Chondrocyte (in vitro differentiated cells): ENCODE measurements at places on chromosomes 13 and 19. TPM values are rescaled to one million over a fixed set of nuclear protein-coding genes. Genes with fewer than 3 reads are reported as not detected.

- H3K4me1 ChIP-seq, result peaks cover 15% of the 10 kb centered on the region
- peak overlapping the region; percentile 88 for H3K4me3 ChIP-seq
- no peaks in the 10 kb centered on the region for H3K36me3 ChIP-seq
- H3K27ac ChIP-seq, result peak overlapping the region; percentile 69
- no peak for DNase-seq
Observed at GRCh38 chr19:17420475-17420924, 653 bp downstream of the MVB12A start.

- H3K4me3 ChIP-seq, result no peak overlapping the region
- H3K4me1 ChIP-seq, result peaks cover 14% of the 10 kb centered on the region
- H3K27me3 ChIP-seq, result no peaks in the 10 kb centered on the region
Observed at GRCh38 chr13:52001120-52001731, 10.0 kb downstream of the ATP7B start.

GRCh38 chr19:15251749-15252397 lies 19.6 kb upstream of the EPHX3 start:
- H3K36me3 ChIP-seq, result peaks cover 23% of the 10 kb centered on the region
- no peak for DNase-seq
- peaks cover 73% of the 10 kb centered on the region for H3K4me1 ChIP-seq
- H3K27ac ChIP-seq, result peak overlapping the region; percentile 100
- H3K27me3 ChIP-seq, result no peaks in the 10 kb centered on the region

DNA sequence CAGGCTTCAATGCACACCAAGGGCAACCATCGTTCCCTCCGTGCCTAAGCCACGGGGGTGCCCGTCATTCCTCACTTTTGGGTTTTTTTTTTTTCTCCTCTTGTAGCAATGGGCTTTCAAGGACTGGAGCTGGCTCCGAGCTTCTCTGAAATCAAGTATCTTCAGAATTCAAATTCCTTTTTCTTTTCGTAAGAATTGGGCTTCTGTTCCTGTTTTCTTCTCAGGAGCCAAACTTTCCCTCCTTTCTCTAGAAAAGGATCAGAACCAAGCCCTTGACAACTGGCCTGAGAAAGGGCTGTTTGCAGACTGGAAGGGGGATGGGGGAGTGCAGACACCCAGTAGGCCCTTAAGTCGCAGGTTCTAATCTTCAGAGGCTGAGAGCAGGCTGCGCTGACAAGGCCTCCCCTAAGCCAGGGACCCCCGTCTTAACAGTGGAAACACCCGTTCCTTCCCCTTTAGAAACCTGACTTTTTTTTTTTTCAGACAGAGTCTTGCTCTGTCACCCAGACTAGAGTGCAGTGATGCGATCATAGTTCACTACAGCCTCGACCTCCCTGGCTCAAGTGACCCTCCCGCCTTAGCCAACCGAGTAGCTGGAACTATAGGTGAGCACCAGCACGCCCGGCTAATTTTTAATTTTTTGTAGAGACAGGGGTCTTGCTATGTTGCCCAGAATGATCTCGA lies 51.6 kb downstream of the RFX2 start:
- peak; percentile 33 for DNase-seq
- H3K4me3 ChIP-seq, result no peak overlapping the region
- peaks cover 51% of the 10 kb centered on the region for H3K4me1 ChIP-seq
- no peaks in the 10 kb centered on the region for H3K36me3 ChIP-seq
- no peaks in the 10 kb centered on the region for H3K27me3 ChIP-seq

GRCh38 chr19:30856376-30856775 lies 484.2 kb downstream of the ZNF536 start:
- no peaks in the 10 kb centered on the region for H3K27me3 ChIP-seq
- no peak for DNase-seq
- no peaks in the 10 kb centered on the region for H3K4me1 ChIP-seq
- H3K36me3 ChIP-seq, result no peaks in the 10 kb centered on the region

Gene PABPC3
- total RNA-seq, result 0.12 to 0.22 TPM (median 0.18 TPM) in 3 replicates

Gene NFIX
- 95.4 to 117 TPM (median 98.9 TPM) in 3 replicates for total RNA-seq

Gene CLC
- not detected in 3 replicates for total RNA-seq

- H3K36me3 ChIP-seq, result peaks cover 3% of the 10 kb centered on the region
- peak overlapping the region; percentile 49 for H3K4me3 ChIP-seq
- H3K27ac ChIP-seq, result peak overlapping the region; percentile 24
- peaks cover 37% of the 10 kb centered on the region for H3K4me1 ChIP-seq
Observed at GRCh38 chr19:2047449-2048103, 3.5 kb downstream of the MKNK2 start.

- DNase-seq, result no peak
Observed at GRCh38 chr13:101178406-101178805, 237.9 kb downstream of the NALCN start.

DNA sequence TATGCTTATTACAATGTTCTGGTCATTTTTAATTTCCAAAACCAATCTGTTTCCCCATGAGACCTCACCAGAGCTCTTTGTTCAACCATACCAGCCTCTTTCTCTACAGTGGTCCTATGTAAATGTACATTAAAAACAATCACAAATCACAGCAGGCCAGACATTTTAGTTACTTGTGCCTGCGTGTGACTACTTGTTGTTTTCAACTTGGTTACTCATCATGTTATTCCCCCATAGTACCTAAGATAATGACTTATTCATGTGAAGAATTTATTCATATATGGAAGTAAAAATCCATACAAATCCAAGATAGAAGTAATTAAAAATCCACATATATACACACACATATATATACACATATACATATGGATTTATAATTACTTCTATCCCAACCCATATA lies 379.6 kb downstream of the SLITRK6 start:
- no peaks in the 10 kb centered on the region for H3K27me3 ChIP-seq
- no peak for DNase-seq
- H3K4me3 ChIP-seq, result no peak overlapping the region
- H3K27ac ChIP-seq, result no peak overlapping the region
- no peaks in the 10 kb centered on the region for H3K4me1 ChIP-seq

DNA sequence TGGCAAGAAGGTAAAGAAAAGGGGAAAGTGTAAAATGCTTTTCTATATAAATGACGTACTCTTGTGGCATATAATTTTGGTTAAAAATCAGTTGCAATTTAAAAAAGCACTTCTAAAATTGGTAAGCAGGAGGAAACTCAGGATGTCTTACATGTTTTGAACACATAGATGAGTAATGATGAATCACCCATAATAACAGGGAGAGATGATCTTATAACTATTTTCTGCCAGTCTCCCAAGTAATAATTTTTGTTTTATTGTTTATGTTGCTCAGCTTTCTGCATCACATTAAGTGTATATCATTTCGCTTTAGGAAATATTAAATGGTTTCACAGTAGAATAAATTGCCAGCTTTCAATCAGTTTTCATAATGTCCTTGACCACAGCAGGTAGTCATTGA lies 1430.7 kb upstream of the PCDH20 start:
- no peak for DNase-seq
- no peak overlapping the region for H3K4me3 ChIP-seq
- peaks cover 6% of the 10 kb centered on the region for H3K4me1 ChIP-seq
- H3K27me3 ChIP-seq, result no peaks in the 10 kb centered on the region
- H3K27ac ChIP-seq, result no peak overlapping the region

DNA sequence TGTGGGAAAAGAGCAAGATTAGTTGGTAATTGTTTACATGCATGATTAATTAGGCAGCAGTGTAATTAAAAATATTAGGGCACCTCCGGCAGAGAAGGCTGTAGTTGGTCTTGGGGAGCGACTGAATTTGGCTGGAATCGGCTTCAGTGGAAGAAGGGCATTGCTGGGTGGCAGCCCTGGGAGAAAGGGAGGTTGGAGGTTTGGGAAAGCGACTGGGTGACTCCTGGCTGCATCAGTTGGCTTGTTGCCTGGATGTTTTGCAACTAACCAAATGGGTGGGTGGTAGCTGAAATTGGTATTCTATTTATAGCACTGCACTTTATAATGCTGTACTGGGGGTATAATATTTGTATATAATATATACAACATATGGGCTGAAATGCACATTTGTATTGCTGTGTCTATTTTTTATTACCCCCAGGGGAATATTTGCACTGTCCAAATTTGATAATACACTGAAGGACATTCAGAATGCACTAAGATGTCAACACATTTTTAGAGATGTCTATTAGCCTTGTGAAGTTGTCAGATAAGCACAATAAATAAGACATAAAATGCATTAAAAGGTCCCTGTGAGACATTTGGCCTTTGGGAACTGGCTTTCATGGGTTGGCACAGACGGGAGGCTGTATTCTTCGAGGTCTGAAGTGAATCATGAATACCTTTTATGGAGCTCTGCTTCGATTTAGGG lies 1.7 kb downstream of the B3GLCT start:
- peaks cover 20% of the 10 kb centered on the region for H3K4me1 ChIP-seq
- no peaks in the 10 kb centered on the region for H3K36me3 ChIP-seq
- DNase-seq, result no peak
- H3K4me3 ChIP-seq, result peak overlapping the region; percentile 72
- H3K27ac ChIP-seq, result peak overlapping the region; percentile 55

Gene ZNF208
- total RNA-seq, result not detected in 3 replicates

Gene LILRB5
- total RNA-seq, result not detected in 3 replicates

DNA sequence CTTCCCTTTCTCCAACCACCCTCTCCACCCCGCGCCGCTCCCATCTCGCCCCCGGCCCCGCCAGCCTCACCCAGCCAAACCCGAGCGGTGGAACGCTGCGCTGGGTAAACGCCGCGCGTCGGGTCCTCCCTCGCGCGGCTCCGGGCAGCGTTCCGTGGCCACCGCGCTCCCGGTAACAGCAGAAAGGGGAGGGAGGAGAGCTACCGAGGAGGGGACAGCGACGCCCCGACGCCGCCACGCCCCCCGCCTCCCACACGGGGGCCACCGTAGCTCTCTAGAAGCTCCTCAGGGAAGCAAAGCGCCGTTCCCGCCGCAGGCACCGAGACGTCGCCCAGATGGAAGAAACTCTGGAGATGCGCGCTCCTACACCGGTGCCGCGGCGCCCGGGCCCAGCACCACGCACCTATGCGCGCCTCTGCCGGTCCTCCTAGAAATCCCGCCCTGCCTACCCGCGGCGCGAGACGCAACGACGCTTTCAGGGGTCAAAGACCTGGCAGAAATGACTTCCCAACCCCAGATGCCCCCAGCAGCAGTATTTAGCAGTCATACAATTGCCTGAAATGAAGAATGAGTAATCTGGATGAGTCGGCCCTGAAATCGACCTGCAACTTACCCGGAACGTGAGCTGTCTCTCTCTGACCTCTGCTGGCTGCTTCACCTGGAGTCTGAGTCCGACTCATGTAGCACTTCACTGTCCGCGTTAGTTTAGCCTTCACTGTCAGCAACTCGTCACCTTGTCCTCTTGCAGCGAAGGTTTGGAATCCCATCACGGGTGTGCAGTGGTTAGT lies at the start of gene RUBCNL:
TSS of gene RUBCNL (minus strand) at position 189 of the 788 bp plus-strand sequence. CDS start 14,777 bp downstream, outside the sequence.
- peak within 1 kb of the TSS; percentile 83 for H3K4me3 ChIP-seq
- H3K27ac ChIP-seq, result peak within 1 kb of the TSS; percentile 54
- peaks cover 3% of the 10 kb centered on the region for H3K36me3 ChIP-seq
- H3K4me1 ChIP-seq, result peaks cover 17% of the 10 kb centered on the region
- no peak for DNase-seq
- peaks cover 11% of the 10 kb centered on the region for H3K27me3 ChIP-seq

DNA sequence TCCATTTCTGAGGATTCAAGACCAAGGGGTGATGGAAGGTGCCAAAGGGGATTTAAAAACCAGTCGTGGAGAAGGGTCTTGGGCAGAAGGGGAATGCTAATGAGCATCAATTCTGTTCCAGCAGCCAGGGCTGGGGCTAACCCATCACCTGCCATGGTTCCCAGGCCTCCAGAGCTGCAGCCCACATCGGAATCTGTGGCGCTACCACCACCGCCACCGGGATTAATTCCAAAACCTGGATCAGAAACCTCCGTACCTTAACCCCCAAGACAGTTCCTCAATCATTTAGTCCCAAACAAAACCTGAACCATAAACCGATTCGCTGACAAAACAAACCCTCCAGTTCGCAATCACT lies 583 bp downstream of the ZNF615 start:
- H3K27ac ChIP-seq, result peak overlapping the region; percentile 96
- peak; percentile 34 for DNase-seq
- H3K4me1 ChIP-seq, result peaks cover 14% of the 10 kb centered on the region
- H3K4me3 ChIP-seq, result peak overlapping the region; percentile 96
- H3K27me3 ChIP-seq, result no peaks in the 10 kb centered on the region

- H3K36me3 ChIP-seq, result no peaks in the 10 kb centered on the region
- H3K27ac ChIP-seq, result no peak overlapping the region
- DNase-seq, result no peak
- no peak overlapping the region for H3K4me3 ChIP-seq
Observed at GRCh38 chr19:28444362-28444761, 768.6 kb downstream of the UQCRFS1 start.

- H3K27ac ChIP-seq, result peak overlapping the region; percentile 47
- H3K4me1 ChIP-seq, result peaks cover 36% of the 10 kb centered on the region
- DNase-seq, result no peak
- H3K36me3 ChIP-seq, result no peaks in the 10 kb centered on the region
- peak overlapping the region; percentile 66 for H3K4me3 ChIP-seq
Observed at GRCh38 chr13:50844084-50844875, 788 bp upstream of the DLEU7 start.

DNA sequence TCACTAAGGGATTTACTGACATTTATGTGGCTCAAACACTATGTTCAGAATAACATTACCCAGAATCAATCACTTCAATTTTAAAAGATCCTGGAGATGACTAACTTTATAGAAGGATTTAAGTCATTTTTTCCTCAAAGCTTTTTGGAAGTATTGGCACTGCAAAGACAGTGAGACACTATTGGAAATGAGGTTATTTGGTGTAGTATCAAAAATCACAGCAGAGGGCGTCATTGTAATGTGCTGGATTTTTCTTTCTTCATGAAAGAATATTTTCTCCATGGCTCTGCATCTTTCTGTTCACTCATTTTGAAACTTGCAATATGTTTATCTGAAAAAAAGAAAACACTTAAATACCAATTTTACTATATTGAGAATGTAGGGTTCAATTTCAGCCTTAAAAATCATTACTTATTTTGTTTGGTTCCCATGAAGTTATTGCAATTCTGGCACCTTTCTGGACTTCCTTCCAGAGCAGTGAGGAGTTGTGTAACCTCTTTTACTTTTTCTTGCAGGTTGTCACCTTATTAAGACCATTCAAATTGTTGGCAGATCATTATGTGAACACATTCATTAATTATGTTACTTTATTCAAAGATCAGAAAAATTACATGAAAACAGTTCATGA lies 3.7 kb upstream of the CSNK1A1L start:
- no peaks in the 10 kb centered on the region for H3K36me3 ChIP-seq
- no peak for DNase-seq
- H3K4me1 ChIP-seq, result peaks cover 41% of the 10 kb centered on the region
- no peak overlapping the region for H3K4me3 ChIP-seq
- no peaks in the 10 kb centered on the region for H3K27me3 ChIP-seq

GRCh38 chr13:51802631-51803418 lies 1.1 kb downstream of the DHRS12 start:
- H3K27me3 ChIP-seq, result no peaks in the 10 kb centered on the region
- H3K27ac ChIP-seq, result peak overlapping the region; percentile 95
- H3K36me3 ChIP-seq, result no peaks in the 10 kb centered on the region
- no peak for DNase-seq
- H3K4me3 ChIP-seq, result peak overlapping the region; percentile 82

GRCh38 chr13:93529961-93530360 lies 303.4 kb downstream of the GPC6 start:
- H3K4me3 ChIP-seq, result no peak overlapping the region
- H3K27me3 ChIP-seq, result no peaks in the 10 kb centered on the region
- no peak for DNase-seq
- H3K4me1 ChIP-seq, result peaks cover 18% of the 10 kb centered on the region
